ENCODE measurements at places on chromosomes 1 and 21.

DNA sequence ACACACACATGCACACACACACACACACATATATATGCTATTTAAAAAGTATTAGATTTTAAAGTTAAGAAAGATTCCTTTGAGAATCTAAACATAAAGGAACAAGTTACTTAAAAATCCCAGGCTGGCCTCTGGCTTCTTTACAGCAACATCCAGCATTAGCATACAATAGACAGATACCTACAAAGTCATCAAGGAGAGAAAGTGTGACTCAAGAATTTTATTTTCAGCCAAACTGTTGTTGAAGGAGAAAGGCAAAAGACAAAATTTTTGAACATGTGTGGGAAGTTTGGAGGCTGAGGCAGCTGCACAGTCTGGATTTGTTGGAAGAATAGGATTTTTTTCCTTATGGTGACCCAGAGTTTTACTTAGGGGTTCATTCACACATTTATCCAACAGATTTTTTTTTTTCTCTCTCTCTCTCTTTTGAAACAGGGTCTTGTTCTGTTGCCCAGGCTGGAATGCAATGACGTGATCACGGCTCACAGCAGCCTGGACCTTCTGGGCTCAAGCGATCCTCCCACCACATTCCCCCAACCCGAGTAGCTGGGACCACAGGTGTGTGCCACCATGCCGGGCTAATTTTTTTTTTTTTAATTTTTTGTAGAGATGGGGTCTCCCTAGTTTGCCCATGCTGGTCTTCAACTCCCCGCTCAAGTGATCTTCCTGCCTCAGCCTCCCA lies 24.0 kb upstream of the SPOCD1 start:
- DNase-seq = no peak

GRCh38 chr1:160863061-160863773 lies 530 bp upstream of the CD244 start:
- DNase-seq = no peak

- no peak for DNase-seq
Measured at GRCh38 chr1:168879896-168880734, 151.1 kb upstream of the DPT start.

DNA sequence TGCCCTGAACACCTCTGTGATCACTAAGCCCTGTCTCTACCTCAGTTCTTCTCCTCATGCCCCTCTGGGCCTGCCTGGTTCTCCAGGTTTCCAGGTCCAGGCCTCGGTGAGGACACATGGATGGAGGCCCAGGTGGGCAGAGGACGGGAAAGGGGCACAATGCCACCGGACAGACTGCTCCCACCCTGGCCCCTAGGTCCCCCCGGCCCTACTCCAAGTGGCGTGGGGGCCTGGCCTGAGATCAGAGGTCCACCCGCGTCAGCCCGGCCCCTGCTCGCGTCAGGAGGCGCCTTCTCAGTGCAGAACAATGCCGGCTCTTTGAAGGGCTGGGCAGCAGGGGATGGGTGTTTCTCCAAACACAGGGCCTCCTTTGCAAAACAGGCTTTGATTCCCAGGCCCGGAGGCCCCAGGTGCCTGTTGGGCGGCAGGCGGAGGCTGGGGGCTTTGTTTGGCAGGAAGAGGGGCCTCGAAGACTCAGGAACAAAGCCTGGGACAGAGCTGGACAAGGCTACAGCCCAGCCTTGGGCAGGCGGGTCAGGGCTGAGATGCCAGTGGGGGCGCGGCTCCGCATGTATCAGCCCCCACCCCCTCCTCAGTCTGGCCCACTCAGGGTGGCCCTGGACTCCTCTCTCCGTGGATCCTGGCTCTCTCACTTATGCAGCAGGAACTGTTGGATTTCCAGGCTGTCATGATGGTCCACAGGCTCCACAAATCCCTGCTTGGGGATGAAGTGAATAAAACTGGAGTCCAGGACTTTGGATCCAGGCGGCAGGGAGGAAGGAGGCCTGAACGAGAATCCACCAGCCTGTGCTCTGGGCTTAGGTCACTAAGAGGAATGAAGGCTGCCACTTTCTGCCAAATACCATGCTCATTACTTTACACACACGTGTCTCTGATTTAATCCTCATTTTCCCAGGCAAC lies 77.4 kb upstream of the SLC2A1 start:
- no peak for DNase-seq

- no peak for DNase-seq
Measured at GRCh38 chr1:178311164-178311563, 185.6 kb downstream of the CLEC20A start.

GRCh38 chr21:42102076-42102475 lies 31.0 kb downstream of the UMODL1 start:
- DNase-seq = no peak

GRCh38 chr21:46168659-46169386 lies 13.4 kb upstream of the FTCD start:
- no peak for DNase-seq

DNA sequence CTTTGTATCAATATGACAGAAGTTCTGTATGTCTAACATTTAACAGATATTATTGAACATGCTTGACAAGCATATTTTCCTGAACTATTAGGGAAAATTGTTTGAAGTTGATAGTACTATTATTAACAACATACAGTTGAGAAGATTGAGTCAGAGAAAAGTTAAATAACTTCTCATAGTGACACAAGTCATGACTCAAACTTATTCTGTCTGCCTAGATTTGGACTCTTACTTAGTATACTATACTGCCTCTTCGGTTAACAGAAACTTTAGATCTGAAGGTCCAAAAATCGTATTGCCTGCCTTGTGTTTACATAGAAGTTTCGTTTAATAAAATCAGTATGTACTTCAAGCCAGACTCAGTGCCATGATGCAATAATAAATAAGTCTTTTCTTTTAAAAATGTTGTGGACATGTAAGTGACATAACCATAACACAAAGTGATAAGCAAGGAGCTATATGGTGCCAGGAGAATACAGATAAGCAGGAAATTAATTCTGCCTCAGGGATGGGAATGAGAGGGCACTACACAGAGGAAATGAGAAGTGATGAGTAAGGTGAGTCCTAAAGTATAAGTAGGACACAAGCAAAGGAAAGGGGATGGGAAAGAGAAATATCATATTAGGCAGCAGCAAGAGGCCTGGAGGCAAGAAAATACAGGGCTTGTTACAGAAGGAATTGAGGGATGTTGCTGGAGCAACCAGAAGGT lies 48.1 kb downstream of the LHX9 start:
- no peak for DNase-seq

DNA sequence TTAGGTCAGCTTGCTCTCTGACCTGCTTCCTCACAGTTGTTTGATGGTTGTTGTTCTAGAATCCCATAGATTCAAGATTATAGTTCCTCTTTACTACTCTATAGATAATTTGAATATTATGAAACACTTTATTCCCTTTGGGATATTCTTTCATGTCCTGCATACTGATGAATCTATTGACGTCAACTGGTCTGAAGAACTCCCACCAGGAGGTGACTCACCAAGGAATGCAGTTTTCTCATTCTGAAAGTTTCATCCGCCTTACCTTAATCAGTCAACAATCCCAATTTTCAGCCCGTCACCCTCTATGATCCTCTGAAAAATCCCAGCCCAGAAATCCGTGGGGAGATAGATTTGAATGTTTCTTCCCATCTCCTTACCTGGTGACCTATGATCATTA lies 834.1 kb upstream of the PRMT6 start:
- DNase-seq = no peak

GRCh38 chr21:45264146-45264911 lies 23.4 kb downstream of the POFUT2 start:
- no peak for DNase-seq

DNA sequence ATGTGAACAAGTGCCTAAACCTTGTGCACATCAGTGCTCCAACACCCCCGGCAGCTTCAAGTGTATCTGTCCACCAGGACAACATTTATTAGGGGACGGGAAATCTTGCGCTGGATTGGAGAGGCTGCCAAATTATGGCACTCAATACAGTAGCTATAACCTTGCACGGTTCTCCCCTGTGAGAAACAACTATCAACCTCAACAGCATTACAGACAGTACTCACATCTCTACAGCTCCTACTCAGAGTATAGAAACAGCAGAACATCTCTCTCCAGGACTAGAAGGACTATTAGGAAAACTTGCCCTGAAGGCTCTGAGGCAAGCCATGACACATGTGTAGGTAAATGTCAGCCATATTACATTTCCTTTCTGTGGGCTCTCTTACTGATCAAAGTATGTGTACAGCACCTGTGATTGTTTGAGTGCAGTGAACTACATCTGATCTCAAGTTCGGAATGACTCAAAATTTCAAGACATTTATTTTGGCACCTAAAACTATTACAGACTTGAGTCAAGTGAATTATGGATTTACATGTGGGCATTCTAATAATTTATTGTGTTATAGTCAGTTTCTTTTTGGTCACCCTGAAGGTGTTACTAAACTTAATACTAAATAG lies 196.5 kb downstream of the TPR start:
- DNase-seq = no peak

- DNase-seq = no peak
Measured at GRCh38 chr1:248856176-248856575, 2.7 kb downstream of the ZNF692 start.

- no peak for DNase-seq
Measured at GRCh38 chr1:202806845-202807450, 1.3 kb downstream of the KDM5B start.
